Suprapubic skin (tissue), 4 donors: ENCODE measurements at places on chromosomes 12 and 14.

- H3K36me3 ChIP-seq, result no peaks in the 10 kb centered on the region
- no peak overlapping the region for H3K4me3 ChIP-seq
- no peaks in the 10 kb centered on the region for H3K4me1 ChIP-seq
- H3K27me3 ChIP-seq, result no peaks in the 10 kb centered on the region
- DNase-seq, result no peak
- H3K27ac ChIP-seq, result no peak overlapping the region
These were observed 175.3 kb downstream of the PHLDA1 start for GRCh38 chr12:75856235-75856634.

DNA sequence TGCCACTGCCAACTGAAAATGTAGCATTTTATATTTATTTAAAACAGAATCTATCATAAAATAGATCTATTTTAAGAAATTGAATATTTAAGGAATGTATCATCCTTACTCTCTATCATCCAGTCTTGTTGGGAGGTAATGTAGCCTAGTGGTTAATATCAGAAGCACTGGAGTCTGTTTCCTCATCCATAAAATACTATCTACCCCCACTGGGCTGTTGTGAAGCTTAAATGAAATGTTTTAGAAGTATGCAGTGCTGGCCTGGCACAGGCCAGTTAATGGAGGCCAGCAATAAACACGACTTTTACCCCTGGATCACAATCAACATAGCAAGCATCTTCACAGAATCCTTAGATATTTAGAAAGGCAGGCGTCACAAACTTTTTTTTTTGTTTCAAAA is 188.0 kb downstream of the CAND1 start:
- no peak for DNase-seq
- H3K36me3 ChIP-seq, result no peaks in the 10 kb centered on the region
- H3K27me3 ChIP-seq, result no peaks in the 10 kb centered on the region

- no peak for DNase-seq
- no peaks in the 10 kb centered on the region for H3K27me3 ChIP-seq
These were observed 59.5 kb downstream of the ETNK1 start for GRCh38 chr12:22684140-22685118.

DNA sequence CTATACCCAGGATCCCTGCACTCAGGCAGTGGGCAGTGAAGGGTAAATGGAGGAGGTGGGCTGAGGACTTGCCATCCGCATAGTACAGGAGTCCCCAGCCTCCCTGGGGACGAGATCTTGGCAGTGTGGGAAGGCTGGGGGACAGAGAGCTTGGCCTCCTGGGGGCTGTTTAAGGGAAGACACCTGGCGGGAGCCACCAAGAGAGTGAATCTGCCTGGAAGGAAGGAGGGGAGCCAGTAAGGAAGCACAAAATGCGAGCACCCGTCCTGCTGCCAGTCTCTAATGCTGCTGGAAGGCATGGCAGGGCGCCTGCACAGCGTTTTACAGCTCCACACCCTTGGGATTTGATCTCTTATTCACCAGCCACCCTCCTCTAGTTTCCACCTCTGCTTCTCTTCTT is 7.4 kb upstream of the KRT2 start:
- no peaks in the 10 kb centered on the region for H3K36me3 ChIP-seq
- peaks cover 42% of the 10 kb centered on the region for H3K4me1 ChIP-seq
- peak overlapping the region; percentile 22 for H3K27ac ChIP-seq
- H3K27me3 ChIP-seq, result no peaks in the 10 kb centered on the region
- DNase-seq, result no peak
- no peak overlapping the region for H3K4me3 ChIP-seq

- DNase-seq, result no peak
- H3K27ac ChIP-seq, result peak overlapping the region; percentile 80
- H3K4me1 ChIP-seq, result peaks cover 25% of the 10 kb centered on the region
- no peaks in the 10 kb centered on the region for H3K27me3 ChIP-seq
- peak overlapping the region; percentile 62 for H3K4me3 ChIP-seq
These were observed 846 bp upstream of the MTHFD1 start for GRCh38 chr14:64387232-64387781.

- peaks cover 24% of the 10 kb centered on the region for H3K36me3 ChIP-seq
- H3K4me1 ChIP-seq, result peaks cover 84% of the 10 kb centered on the region
- DNase-seq, result no peak
- H3K27ac ChIP-seq, result peak overlapping the region; percentile 83
- peak overlapping the region; percentile 82 for H3K4me3 ChIP-seq
These were observed 573 bp downstream of the ARL6IP4 start for GRCh38 chr12:122981036-122981471.

- H3K4me3 ChIP-seq, result no peak overlapping the region
- H3K36me3 ChIP-seq, result no peaks in the 10 kb centered on the region
- DNase-seq, result no peak
- H3K4me1 ChIP-seq, result peaks cover 4% of the 10 kb centered on the region
- H3K27me3 ChIP-seq, result no peaks in the 10 kb centered on the region
- no peak overlapping the region for H3K27ac ChIP-seq
These were observed 18.7 kb downstream of the SSPN start for GRCh38 chr12:26214121-26214520.
